ENCODE measurements at places on chromosomes 12 and 14.

- DNase-seq, result no peak
Observed at GRCh38 chr12:112401054-112401453, 8.4 kb downstream of the RPL6 start.

- DNase-seq, result no peak
Observed at GRCh38 chr14:31955936-31956579, 121.0 kb upstream of the ARHGAP5 start.

GRCh38 chr12:118288174-118288573 lies 84.5 kb downstream of the TAOK3 start:
- no peak for DNase-seq

DNA sequence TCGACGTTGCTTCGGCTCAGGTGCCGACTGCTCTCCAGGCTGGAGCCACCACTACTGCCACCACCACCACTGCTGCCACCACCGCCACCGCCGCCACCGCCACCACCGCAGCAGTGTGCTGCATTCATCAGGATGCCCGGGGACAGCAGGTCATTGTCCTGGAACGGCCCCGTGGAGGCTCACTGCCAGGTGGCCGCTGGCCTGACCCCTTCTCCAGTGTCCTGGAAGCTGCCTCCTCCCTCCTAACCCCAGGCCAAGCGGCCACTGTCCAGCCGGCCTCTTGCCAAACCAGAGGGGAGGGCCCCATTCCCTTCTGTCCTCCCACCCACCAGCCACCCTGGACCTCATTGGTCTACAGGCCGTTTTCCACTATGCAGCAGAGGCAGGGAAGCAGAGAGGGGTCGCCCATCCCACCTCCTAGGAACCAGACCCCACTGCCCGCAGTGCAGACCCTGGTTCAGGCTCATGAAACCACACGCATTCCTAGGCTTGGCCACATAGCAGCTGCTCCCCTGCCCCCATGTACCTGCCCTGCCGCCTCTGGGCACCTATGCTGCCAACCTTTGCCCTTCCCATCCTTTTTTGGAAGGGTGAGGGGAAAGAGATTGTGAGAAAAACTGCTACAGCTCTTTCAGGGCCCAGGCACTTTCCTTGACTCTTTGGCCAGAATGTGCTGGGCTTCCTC lies 15.2 kb downstream of the ARL6IP4 start:
- no peak for DNase-seq

DNA sequence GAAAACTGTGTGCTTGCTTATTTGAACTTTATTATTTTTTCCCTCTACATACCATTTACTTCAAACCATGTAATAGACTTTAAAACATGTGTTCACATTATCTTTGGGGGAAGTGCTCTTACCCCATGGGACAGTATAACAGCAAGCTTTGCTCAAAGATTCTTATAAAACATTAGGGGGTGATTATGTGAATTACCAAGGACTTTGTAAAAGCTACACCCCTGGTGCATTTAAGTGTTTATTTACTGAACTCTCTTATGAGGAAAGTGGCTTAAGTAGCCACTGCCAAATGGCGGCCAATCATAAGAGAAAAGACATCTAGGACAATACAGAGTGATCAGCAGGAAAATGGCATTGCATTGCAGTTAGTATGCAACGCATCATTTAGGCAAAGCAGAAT lies 70.3 kb downstream of the CAPZA3 start:
- no peak for DNase-seq

Measured in small intestine (tissue), 16 donors.